ENCODE measurements at places on chromosomes 6 and 20.

- DNase-seq, result no peak
Observed at GRCh38 chr6:151310279-151310678, 70.5 kb downstream of the AKAP12 start.

DNA sequence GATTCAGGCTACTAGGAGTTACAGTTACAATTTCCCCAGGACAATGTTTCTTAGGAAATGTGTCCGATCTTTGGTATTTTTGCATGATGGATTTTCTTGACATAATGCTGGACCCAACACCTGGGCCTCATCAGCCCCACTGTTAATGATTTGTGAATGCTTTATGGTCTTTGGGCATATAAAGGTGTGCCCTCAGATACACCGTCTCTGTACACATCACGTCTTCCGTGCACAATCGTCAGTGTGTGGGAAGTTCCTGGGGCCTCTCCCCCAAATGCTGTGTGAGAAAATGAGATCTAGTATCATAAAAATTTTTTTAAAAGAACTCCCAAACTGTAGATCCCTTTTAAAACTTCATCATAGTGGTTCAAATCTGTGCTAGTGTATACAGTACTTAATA lies 373.2 kb upstream of the ID4 start:
- DNase-seq, result no peak

DNA sequence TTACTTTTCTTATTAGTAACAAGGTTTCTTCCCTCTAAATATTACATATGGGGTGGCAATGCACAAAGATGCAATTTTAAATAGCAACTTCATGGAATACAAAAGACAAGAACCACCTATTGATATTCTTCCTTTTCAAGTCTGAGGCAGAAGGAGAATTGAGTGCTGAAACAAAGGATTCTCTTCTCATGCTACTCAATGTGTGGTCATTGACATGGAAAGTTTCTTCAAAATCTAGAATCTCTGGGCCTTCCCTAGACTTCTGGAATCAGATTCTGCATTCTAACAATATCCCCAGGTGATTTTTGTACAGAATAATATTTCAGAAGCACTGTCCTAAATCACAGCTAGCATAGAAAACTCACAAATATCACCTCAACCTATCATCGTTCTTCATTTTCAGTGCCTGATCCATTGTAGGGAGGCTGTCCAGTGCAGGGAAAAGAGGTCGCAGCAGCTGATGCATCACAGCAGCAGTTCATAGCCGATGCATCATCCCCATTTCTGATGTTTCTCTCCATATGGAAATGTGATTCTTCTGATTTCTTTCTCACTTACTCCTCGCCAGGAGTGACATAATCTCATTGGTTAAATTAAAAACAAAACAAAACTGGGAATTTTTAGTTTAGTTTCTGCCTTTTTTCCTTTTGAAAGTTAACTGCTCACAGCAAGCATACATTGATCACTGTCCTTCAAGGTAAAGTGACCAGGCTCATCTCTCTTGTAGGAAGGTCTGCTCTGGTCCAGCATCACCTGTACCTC lies 139.5 kb upstream of the FAM83B start:
- no peak for DNase-seq

- DNase-seq, result no peak
Observed at GRCh38 chr6:81981812-81982211, 229.3 kb upstream of the TENT5A start.

DNA sequence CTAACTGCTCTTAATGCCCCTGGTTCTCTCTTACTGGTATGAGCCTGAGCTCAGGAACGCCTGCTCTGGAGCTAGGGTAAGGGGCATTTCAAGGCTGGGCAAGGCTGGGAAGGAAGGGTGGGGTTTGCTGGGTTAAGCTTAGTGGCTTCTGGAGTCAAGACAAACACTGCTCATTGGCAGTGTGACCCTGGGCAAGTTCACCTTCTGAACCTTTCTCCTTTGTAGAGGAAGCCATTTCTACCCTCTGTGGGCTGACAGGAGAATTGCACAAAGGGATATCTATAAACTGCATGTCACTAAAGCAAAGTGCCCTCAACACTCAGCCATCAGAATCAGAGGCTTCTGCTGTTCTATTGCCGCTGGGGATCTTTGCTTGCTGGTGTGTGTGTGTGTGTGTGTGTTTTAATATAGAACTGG lies 20.3 kb upstream of the LRRN4 start:
- no peak for DNase-seq

- no peak for DNase-seq
Observed at GRCh38 chr6:123803504-123804013, at the start of gene NKAIN2. TSS of gene NKAIN2 (plus strand) at chr6:123803865.

DNA sequence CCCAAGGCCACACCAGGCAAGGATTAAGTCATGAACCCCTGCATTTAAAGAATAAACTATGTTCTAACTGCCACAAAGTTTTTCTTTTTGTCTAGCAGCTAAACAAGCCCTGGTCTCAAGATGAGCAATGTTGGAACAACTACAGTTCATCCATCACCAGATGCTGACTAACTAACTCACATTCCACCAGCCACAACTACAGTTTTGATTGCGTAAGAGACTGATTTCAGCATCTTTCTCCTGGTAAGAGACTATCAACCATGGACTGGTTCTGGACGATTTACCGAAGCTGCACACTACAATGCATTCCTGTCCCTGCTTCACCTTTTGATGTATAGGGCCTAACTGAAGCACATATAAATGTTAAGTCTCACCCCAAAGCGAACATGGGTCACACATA lies 43.0 kb downstream of the F13A1 start:
- DNase-seq, result no peak

GRCh38 chr20:44477151-44477550 lies 1.5 kb downstream of the TTPAL start:
- DNase-seq, result no peak

DNA sequence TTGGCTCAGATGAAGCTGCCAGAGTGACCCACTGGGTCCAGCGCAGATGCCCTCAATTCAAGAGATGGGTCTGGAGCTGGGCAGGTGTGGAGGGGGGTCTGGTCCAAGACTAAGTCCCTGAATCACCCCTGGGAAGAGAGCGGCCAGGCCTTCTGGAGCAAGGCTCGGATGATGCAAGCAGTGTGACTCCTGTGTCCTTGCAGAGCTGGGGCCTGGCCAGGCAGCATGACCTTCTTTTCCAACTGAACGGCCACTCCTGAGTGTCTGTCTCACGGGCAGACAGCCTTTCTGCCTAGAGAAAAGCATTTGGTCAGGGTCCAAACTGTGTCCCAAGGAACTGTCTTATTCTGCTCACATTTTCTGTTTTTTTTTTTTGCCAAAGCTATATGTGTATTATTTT lies 42.6 kb upstream of the FNDC1 start:
- no peak for DNase-seq

GRCh38 chr6:33826537-33826936 lies 22.7 kb upstream of the MLN start:
- no peak for DNase-seq

- no peak for DNase-seq
Observed at GRCh38 chr6:28282926-28283325, 1.6 kb downstream of the PGBD1 start.

- DNase-seq, result no peak
Observed at GRCh38 chr6:24064106-24064505, 61.9 kb upstream of the NRSN1 start.

DNA sequence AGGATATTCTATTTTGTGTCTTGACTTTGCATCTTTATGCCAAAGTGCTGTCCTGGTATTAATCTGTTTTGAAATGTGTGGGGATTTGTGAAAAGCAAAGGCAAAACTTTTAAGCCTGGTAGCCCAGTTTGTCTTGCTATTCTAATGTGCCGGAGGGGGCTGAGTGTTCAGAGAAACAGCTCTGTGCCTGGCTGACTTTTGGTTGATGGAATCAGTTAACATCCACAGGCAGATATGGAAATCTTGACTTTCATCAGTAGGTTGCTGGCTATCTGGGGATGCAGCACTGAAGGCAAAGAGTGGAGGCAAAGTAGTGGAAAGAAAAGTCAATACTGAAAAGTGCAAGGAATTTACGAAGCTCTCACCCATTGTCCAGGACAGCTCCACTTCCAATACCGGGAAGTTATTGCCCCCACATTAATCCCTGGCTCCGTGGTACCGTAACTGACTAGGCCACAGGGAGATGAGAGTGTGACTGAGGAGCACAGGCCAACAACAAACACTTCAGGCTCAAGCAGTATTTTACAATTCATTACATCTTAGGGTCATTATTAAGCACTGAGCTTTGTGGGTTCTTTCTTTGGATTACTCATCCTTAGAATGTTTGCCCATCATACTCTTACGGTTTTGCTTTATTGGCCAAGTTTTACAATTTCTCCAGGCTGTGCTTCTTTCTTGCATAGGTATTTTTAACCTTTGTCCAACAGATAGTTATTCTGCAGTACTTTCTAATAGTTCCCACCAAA lies 164.6 kb downstream of the MTFR2 start:
- DNase-seq, result no peak

DNA sequence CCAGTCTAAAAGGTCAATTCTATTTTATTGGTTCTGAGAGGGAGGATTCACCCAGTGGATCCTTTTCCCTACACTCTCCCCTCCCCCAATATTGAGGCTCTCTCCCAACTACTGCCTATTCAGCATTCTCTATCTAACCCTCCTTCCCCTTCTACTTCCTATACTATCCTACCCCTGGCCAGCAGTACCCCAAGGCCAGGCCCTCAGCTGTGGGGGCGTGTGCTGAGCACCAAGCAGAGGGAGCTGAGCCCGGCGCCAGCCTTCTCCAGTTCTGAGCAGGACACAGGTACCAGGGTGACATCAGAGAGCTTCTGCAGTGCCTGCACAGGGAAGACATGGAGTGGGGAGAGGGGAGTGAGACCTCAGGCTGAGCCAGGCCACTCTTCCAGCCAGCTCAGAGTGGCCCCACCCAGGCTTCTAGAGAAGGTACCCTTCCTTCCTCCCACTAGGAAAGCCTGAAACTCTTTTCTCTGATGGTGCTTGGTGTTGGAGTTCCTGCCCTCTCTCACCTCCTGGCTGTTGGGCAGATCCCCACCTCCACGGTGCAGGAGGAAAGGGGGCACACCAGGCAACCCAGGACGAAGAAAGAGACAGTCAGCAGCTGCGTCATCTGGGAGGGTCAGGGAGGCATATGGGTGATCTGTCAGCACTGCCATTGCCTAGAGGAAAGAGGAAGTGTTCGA lies 1.9 kb downstream of the DDAH2 start:
- no peak for DNase-seq

DNA sequence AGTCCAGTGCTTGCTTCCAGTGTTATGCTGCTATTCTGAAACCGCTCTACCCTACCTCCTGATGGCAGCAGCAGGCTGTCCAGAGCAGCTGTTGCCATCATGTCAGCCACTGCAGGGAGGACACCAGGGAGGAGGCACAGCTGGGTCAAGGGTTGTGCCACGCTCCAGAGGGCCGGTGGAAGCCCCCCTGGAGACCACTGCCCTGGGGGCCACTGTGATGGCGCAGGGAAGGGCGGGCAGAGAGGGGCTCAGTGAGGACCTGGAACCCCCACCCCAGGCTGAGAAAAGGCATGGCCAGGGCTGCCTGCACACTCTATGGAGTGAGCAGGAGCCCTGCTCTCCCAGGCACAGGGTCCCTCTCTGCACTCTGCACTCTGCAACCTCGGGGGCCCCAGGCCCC lies 271.3 kb upstream of the BTBD3 start:
- no peak for DNase-seq

- DNase-seq, result peak; percentile 37
Observed at GRCh38 chr6:73610444-73611275, 43.1 kb downstream of the SLC17A5 start.

DNA sequence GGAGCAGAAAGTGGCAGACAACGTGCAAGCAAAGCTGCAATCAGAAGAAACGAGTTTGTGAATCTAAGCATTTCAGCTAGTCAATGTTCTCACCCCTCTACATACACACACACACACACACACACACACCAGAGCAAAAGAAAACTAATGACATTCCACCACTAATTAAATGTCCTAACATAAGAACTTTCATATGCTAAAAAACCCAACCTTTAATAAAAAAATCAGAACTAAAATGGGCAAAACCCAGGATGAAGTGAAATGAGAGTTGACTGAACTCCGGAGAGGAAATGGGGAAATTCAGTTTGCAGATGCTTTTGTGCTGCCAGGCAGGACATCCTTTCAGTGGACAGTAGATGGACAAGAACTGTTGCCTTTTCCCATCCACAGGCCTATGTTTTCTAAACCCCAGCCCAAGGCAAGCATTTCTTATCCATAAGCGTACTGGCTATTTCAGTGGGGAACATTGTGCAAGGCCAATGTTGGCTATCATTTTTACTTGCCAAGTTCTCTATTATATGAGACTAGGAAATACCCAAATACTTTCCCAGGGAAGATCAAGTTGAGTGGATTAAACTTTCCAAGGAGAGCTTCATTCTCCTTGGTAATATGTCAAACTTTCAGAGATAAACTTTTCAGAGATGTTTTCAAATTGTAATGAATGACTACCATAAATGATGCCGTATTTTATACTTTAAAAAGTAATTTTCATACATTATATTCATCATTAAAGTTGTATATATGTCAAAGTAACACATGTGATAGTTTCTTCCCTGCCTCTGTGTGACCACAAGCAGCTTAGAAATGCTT lies 27.3 kb downstream of the RIN2 start:
- no peak for DNase-seq
